Naive thymus-derived CD4-positive, alpha-beta T cell (primary cell): ENCODE measurements at places on chromosomes 4 and X.
A peak's percentile ranks its signal among the peaks of the same experiment; 100 is the strongest.

DNA sequence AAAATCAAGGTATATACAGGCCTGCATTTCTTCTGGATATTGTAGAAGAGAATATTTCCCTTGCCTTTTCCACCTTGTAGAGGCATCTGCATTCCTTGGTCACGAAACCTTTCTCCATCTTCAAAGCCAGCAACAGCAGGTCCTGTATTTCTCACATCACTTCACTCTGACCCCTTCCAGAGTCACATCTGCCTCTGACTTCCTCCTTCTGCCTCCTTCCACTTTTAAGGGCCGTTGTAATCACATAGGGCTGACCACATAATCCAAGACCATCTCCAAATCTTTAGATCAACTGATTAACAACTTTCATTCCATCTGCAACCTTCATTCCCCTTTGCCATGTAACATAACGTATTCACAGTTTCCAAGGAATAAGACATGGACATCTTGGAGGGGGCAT, 38.3 kb upstream of the NDP start:
- no peak for DNase-seq

- DNase-seq, result no peak
Measured at GRCh38 chr4:169847171-169847570, 89.4 kb upstream of the HPF1 start.

DNA sequence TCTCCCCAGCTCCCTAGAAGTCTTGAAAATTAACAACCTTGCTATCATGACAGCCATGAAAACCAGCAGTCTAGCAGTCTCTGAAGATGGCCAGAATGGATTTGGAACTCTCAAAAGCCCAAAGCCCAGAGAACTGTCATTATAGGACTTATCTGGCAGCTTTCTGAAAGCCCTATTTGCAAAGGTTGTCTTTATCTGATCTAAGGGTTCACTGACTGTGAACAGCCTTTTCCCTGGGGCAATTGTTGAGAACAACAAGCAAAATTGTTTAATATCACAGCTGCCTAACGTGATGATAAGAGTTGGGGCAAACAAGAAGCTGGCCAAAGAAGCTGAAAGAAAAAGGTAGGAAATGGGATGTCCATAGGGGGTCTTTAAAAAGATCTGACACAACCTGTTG, 20.9 kb upstream of the KLHL8 start:
- DNase-seq, result no peak

DNA sequence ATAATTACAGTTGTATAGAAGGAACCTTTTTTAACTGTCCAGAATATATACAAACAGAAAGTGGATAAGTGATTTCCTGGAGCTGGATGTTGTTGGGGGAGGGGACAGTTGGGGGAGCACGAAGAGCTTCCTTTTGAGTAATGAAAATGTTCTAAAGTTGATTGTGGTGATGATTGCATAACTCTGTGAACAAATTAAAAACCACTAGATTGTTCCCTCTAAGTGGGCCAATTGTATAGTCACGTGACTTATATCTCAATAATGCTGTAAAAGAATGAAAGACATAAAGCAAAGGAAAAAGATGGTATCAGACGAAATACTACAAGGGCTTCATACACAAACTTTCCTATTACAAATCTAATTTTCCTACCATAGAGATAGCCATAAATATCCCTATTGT, 2.7 kb downstream of the CT55 start:
- no peak for DNase-seq

GRCh38 chrX:124010157-124010556, 48.7 kb downstream of the STAG2 start:
- DNase-seq, result no peak

- DNase-seq, result no peak
Measured at GRCh38 chr4:109007976-109008375, 245.1 kb upstream of the ETNPPL start.

DNA sequence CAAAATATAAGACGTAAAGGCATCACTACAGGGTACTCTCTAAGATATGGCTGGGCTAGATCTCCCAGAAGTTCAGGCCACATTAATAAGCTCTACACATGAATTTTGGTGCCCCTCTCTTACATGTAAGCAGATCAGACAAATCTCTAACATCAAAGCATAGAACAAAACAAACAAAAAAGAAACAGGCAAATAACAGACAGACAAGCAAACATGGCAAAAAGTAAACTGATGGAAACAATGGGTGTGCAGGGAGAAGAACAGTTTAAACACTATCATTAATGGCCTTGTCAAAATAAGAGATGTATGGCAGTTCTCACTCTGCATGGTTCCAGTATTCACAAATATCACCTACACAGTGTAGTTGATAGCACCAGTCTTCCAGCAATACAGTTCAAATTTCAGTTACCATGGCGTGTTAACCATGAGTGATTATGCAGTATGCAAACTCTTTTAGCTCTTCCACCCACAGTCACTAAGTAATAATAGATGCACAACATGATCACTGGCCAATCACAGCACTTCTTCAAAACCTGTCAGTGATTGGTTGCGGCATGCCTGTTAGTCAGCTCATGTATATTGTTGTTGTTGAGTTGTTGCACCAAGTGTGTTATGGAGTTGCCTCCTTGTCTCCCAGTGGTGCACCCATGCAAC, 110.7 kb upstream of the TLR3 start:
- DNase-seq, result no peak

- no peak for DNase-seq
Measured at GRCh38 chr4:51842167-51842553, 793 bp upstream of the DCUN1D4 start.

DNA sequence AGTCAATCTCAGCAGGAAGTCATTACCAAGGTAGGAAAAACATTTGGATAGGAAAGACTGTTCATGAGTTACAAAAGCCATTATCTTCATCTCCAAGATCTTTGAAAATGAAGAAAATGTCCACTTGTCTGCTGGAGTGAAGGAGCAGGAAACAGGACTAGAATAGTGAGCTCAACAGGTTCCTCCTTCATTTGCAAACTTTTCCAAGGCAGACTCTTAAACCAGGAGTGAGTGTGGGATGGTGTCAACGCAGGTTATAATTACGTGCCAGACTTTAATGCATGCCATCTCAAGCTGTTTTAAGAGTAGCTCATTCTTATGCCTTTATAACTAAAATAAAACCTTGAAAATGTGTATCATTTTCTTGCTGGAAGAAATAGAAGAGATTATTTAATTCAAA, 3.4 kb upstream of the REELD1 start:
- no peak for DNase-seq

DNA sequence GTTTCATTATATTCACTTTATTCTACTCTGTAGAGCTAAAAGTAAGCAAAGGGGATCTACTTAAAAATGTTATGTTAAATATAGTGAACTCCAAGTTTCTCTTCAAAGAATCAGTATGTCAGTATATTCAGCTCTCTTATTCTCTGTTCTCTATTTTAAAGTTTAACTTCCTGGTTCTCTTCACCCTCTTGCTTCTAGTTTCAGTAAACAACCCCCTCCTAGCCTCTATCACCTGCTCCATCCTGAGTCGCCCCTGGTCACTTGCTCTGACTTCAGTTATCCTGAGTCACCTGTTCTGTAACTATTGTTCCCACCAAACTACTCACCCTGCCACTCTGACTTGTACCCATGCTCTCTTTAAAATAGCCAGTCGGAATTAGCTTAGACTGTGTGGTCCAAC, 180.9 kb upstream of the AADAT start:
- no peak for DNase-seq

- peak; percentile 21 for DNase-seq
Measured at GRCh38 chr4:121950680-121951520, 960 bp downstream of the TRPC3 start.

DNA sequence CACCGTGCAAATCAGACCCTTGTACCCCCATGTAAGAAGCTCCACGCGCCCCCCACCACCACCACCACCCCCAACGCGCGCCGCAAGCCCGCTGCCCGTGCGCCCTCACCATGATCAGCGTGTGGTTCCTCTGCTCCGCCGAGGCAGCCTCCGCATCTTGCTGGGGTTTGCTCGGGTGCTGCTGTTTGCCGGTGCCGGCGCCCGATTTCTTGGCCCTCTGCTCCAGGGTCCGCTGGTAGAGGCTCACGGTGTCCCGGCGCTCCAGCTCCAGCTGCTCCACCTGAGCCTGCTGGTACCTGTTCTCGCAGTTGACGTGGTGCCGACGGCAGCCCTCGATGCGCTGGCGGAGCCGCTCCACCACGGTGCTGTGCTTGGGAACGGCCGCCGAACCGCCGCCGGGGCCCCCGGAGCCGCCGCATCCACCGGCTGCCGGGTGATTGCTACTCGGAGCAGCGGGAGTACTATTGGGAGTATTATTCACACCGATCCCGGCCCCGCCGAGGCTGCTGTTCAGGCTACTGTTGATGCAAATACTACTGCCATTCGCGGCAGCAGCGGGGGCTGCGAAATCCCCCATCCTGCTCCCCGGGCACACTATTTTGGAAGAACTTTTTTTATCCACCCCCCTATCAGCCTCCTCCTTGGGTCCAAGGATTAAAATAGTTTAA, 1.1 kb downstream of the MAML3 start:
- DNase-seq, result peak; percentile 42

GRCh38 chr4:73603271-73603710, 16.9 kb downstream of the RASSF6 start:
- no peak for DNase-seq

GRCh38 chr4:150348079-150348478, 233.9 kb upstream of the MAB21L2 start:
- DNase-seq, result no peak

- DNase-seq, result no peak
Measured at GRCh38 chr4:90718931-90719330, 591.7 kb downstream of the CCSER1 start.

DNA sequence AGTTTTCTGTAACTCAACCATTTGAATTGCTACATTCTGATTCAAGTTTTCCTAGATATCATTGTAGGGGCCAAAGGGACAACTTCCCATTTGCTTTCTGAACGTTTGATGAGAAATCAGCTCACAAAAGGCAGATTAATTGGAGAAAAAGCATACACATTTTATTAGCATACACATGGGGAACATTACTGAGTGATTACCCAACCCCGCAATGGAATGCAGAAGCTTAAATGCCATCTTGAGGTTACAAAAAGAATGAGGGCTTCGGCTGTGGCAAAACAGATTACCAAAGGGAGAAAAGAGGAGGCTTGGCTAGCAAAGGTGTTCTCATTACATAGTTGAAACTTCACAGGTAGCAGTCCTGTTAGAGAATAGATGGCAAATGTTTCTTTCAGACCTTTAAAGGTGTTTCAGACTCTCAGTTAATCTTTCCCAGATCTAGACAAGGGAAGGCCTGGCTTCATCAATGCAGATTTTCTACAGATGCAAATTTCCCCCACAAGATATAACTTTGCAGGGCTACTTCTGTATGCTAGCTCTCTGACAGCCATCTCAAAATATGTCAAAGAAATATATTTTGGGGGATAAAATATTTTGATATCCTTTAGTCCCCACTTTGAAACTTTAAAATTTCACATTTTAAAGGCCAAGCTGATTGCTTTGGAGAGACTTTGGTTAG, 26.5 kb upstream of the HERC6 start:
- no peak for DNase-seq

- DNase-seq, result no peak
Measured at GRCh38 chr4:184955636-184956035, 62.7 kb upstream of the HELT start.

DNA sequence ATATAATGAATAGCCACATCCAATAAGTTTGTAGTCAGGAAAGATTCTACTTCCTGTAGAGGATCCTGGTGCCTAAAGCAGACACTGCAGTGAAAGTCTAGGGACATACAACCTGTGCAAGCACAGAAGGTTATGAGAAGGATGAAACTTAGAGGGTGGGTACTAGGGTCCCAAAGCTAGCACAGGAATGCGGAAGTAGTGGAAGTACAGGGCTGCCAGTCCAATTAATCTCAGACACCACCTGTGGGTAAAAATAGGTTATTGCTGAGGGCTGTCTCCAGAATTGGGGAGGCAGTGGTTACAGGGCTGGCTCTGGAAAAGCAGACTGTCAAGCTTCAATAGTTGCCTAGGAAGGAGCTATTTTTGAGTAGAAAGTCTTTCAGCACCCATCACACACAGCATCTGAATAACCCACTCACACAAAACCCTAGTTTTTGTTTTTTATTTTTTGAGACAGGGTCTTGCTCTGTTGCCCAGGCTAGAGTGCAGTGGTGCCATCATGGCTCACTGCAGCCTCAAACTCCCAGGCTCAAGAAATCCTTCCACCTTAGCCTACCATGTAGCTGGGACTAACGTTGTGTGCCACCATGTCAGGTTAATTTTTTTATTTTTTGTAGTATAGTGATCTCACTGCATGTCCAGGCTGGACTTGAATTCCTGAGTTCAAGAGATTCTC, 50.8 kb upstream of the ELF2 start:
- no peak for DNase-seq

- DNase-seq, result no peak
Measured at GRCh38 chrX:150736475-150736874, 43.3 kb downstream of the MTMR1 start.

GRCh38 chr4:84673475-84674240, 90.7 kb downstream of the CDS1 start:
- DNase-seq, result no peak

GRCh38 chr4:42554072-42554471, 102.8 kb downstream of the ATP8A1 start:
- DNase-seq, result no peak

GRCh38 chrX:52933976-52934703, 24.2 kb downstream of the FAM156A start:
- no peak for DNase-seq
